CD4-positive, alpha-beta T cell treated with Interleukin-4 for 4 hours (primary cell): ENCODE measurements at places on chromosomes 7 and 10.

GRCh38 chr10:11986593-11987216 lies 55.9 kb downstream of the UPF2 start:
- peak; percentile 67 for DNase-seq

DNA sequence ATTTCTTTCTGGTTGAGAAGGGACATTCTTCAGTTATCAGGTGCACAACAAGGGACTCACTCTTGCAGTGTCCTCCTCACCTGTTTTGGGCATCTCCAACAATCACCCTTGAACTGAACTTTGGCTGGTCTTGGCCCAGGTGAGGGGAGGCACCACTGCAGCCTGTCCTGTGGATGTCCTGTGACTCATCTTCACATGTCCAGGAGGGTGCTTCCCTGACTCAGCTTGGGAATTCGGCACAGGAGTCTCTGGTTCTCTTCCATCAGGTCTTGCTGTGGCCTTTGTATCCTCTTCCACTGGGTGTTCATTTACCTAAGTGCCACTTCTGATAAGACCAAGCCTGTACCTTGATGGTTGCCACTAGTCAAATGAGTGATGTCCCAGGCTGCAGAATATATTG lies 196.7 kb upstream of the MKI67 start:
- DNase-seq = no peak

GRCh38 chr10:71531485-71532446 lies 135.0 kb downstream of the CDH23 start:
- no peak for DNase-seq

DNA sequence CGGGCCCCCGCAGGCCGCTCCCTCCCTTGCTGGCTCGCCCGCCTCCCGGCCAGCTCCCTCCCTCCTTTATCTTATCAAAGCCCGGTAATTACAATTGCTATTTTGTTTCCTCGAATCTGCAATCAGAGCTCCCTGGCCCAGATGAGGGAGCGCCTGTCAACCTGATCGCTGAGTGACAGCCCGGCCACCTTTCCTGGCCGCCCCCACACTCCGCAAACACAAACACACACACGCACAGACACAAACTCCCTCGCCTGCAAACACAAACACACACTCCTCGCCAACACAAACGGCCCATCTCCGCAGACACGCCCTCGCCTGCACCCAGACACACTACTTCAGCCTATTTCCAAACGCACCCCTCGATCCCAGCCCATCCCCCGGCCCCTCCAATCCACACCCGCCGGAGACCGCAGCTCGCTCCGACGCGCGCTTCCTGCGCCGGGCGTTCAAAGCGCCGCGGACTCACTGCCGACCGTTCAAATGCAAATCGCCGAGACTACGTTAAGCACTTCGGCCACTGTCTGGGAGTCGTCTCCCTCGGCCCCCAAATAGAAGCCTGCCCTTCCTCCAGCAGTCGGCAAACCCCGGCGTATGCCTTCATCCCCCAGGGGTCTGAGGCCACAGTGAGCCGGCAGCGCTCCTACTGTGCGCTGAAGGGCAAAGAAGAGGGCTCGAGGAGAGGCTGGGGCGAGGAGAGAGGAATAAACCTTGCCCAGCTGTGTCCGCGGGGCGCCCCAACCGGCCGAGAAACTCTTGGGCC lies 3.0 kb upstream of the FGF8 start:
- DNase-seq = peak; percentile 4
